ENCODE measurements at places on chromosomes 2 and 18.

DNA sequence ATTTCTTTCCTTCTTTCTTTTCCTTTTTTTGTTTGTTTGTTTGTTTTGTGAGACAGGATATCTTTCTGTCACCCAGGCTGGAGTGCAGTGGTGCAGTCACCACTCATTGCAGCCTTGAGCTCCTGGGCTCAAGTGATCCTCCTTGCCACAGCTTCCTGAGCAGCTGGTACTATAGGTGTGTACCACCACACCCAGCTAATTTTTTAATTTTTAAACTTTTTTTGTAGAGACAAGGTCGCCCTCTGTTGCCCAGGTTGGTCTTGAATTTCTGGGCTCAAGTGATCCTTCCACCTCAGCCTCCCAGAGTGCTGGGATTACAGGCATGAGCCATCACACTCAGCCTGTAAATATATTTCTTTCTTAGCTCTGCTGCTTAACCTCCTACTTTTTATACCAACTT lies 83.4 kb upstream of the CYP20A1 start:
- no peak for ATAC-seq

- ATAC-seq: peak; percentile 77
These were observed 61.6 kb downstream of the MFSD6 start for GRCh38 chr2:190469771-190470170.

DNA sequence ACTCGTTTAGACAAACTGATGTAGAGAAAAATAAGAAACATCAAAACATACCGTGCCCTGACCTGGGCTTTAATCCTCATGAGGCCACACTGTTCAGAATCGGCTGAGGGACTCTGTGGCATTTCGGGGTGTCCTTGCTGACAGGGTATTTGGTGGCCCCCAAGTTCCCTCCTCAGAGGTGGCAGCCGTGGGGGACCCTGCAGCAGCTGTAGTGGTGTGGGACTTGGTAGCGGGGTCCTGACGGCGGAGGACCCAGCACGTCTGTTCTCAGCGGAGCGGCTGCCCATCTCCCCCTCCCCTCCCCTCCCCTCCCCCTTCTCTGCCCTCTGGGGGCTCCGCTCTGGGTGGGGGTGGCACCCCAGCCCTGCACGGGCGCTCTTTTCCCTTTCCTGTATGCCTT lies 18.4 kb downstream of the KCNG2 start:
- ATAC-seq: no peak

DNA sequence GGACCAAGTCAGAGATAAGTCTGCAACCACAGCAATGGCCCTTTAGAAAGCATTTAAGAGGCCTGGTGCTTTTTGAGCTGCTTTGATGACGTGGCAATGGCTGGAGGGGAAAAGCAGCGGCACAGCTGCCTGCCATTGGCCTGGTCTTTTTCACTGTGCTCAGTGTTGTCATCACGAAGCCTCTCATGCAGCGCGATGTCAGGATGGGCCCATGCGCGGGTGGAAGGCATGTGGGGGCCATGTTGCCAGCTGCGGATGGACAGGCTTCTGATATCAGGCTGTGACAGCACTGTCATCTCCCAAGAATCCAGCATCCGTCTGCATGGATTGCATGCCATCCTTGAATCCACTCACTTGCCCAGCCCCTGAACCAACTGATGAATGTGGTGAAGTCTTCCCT lies 204.5 kb downstream of the ACKR3 start:
- ATAC-seq: no peak

DNA sequence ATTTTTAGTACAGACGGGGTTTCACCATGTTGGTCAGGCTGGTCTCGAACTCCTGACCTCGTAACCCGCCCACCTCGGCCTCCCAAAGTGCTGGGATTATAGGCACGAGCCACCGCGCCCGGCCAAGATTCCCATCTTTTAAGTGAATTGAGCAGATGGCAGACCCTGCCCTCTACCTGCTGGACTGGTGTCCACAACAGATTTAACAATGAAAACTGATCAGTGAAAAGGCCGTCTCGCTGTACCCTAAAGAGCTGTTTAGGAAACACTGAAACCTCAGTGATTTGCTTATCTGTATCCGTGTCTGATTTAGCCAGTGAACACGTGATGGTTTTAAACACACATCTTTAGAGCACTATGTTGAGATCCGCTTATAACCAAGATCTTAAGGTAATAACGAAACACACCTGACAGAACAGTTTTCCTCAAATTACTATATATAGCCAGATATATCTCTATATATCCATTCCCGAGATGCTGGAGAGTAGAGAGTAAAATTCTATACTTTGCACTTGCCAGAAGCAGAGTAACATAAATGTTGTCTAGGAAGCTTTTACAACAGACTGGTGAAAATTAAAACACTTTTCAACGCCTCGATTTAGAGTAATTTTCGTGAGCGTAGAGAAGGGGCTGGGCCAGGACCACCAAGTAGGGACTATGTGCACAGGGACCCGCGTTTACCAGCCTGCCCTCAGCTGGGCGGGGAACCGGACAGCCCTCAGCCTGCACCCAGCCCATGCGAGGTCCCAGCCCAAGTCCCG lies 594 bp downstream of the FAM161A start:
- peak; percentile 91 for ATAC-seq

DNA sequence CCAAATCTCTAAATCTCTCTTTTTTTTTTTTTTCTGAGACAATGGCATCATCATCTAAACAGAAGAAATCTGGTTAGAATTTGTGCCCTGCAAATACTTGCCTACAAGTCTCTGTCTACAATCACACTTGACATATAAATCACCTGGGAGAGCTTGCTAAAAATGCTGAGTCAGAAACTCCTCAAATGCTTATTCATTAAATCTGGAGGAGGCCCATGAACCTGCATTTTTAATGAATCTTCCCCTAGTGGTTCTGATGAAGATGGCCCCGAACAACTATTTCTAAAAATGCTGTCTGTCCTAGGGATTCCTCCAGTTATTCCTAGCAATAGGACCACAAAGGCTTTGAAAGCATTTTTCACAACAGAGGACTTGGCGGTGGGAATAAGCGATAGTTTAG lies 1.6 kb upstream of the CSRNP3 start:
- no peak for ATAC-seq

DNA sequence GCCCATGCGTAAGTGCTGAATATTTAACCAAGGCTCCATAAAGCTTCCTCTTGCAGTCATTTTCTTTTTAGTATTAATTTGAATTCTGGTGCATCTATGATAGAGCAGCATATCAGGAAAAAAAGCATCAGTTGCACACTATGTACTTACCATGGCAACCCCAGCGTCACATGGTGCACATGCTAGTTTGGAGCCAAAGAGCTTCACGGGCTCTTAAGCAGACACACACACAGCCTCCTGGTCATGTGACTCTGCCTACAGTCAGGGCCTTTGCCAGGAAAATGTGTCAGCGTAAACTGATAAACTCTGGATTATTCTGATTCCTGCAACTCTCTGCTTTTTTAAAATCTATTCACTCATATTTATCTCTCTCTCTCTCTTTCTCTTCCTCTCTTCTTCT lies 30.2 kb downstream of the NYAP2 start:
- ATAC-seq: peak; percentile 63

DNA sequence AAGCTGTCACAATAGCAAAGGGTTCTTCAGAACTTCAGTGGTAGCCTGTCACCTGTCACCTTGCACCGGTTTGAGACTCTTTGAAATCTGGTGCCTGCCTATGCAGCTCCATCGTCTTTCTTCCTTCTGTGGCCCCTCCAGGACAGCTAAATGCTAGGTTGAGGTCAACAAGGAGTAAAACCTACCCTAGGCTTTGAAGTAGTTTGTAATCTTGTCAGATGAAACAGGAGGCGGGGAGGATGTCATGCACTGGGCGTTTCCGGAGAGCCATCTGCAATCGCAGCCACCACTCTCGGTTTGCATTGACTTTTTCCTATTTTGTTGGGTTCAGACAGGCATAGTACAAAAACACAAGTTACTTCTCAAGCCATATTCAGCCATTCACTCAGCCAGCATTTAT lies 116.7 kb downstream of the LPIN1 start:
- no peak for ATAC-seq

DNA sequence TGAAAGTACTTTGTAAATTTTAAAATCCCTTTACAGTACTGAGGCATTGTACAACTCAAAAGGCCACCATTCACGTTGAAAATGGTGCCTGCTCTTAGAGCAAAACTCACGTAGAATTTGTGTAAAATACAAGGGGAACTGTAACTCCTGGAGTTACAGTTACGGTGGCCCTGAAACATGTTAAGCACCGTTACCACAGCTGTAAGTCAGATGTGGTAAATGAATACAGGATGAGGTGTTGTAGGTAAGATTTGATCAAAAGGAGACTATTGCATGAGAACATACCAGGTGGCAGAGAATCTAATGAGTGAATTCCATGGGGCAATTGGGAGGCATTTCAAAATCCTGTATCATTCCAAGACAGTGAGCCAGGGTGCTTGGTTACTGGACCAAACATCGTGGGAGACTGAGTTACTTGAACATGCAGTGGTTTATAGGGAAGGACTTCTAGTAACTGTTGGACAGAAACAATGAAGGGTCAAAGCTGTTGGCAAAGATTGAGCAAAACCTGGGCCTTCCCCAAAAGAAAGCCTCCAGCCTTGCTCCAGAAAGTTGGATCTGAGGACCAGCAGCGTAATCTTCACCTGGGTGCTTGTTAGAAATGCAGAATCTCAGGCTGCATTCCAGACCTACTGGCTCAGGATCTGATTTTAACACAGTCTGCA lies 535.8 kb upstream of the POU3F3 start:
- ATAC-seq: no peak

DNA sequence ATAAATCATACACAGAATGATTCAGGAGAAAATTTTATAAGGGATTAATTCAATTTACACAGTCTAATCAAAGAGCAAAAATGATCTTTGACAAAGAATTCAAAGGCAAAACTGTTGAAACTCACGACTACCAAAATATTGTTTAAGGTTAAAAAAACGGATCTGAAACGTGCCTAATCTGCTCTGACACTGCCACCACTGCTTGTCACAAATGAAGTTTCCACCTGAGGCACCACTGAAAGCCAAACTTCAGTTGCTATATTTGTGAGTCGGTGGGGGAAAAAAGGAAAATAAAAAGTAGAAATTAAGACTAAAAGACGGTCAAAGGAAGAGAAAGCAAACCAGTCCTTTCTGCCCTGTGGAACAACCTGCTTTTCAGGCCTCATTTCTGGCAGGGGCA lies 140.6 kb upstream of the DNMT3A start:
- ATAC-seq: no peak

GRCh38 chr18:41754332-41754731 lies 200.7 kb upstream of the PIK3C3 start:
- no peak for ATAC-seq

DNA sequence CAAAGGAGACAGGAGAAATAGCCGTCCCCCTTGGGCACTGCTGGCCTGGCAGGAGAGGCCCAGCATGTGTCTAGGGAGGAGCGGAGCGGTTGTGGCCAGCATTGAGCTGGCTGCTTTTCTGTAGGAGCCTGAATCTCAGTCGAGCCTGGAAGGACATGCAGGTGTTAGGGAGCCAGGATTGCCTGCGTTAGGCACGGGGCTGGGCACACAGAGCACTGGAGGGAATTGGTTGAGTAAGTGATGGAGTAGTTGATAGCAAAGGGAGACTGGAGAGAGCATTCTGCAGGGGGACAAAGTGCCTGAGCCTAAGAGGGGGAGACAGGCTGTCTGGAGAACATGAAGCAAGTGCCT lies 22.8 kb downstream of the ASAP2 start:
- no peak for ATAC-seq

GRCh38 chr18:25510096-25510495 lies 158.1 kb upstream of the ZNF521 start:
- no peak for ATAC-seq

DNA sequence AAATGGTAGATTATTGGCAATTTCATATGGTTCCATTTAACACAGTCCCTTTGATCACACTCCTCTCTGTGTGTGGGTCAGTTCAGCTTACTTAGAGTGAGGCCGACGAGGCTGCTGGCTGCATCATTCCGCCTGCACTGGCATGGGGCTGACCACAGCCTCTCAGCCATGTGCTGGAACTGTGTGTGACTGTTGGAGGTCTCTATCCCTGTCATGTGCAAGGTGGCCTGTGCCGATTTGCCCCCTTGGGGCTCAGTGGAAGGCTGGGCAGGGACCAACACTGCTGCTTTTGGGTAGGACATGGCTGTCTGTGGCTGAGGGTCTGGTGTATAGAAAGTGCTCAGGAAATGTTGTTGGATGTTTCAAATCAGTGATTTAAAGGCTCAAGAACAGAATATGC lies 454.0 kb upstream of the HS6ST1 start:
- no peak for ATAC-seq

GRCh38 chr2:136015699-136016098 lies 30.3 kb upstream of the DARS1 start:
- peak; percentile 24 for ATAC-seq

DNA sequence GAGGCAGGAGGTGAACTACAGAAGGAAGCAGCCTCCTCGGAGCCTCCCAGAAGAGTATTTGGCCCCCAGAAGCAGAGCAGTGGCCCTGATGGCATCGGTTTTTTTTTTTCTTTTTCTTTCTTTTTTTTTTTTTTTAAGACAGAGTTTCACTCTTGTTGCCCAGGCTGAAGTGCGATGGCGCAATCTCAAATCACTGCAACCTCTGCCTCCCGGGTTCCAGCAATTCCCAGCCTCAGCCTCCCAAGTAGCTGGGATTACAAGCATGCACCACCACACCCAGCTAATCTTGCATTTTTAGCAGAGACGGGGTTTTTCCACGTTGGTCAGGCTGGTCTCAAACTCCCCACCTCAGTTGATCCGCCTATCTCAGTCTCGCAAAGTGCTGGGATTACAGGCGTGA lies 34.8 kb upstream of the NCKAP5 start:
- no peak for ATAC-seq

DNA sequence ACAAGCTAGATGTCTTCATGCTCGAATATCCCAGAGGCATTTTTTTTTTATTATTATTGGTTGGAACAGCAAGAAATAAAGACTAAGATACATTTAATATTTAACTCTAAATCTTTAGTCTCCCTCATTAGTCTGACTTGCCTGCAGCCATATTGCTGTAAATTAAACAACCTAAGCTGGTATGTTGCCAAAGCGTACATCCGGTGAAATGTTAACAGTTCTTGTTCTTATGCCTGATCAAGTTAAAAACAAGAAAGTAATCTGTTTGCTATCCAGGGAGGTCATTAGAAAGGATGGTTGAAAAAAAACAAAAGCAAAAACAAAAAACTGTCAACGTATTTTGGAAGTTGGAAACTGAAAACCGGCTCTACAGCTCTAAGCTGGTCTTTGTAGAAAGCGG lies 125.9 kb upstream of the NABP1 start:
- no peak for ATAC-seq

GRCh38 chr2:128345436-128346165 lies 26.9 kb upstream of the HS6ST1 start:
- no peak for ATAC-seq

- peak; percentile 28 for ATAC-seq
These were observed 36.2 kb downstream of the CAPN13 start for GRCh38 chr2:30770816-30771576.

- no peak for ATAC-seq
These were observed 24.1 kb downstream of the FAM228B start for GRCh38 chr2:24147364-24147763.

GRCh38 chr2:17821080-17821479 lies 4.8 kb downstream of the MSGN1 start:
- no peak for ATAC-seq

- no peak for ATAC-seq
These were observed 40.2 kb downstream of the CACNB4 start for GRCh38 chr2:152058655-152059054.

Measured in SK-N-SH treated with all-trans-retinoic acid at 6 μM for 48 hours (cell line).